ENCODE measurements at places on chromosomes 5 and 9. TPM values are rescaled to one million over a fixed set of nuclear protein-coding genes. Genes with fewer than 3 reads are reported as not detected.
A peak's percentile ranks its signal among the peaks of the same experiment; 100 is the strongest.

Gene LIFR
- 98.2 TPM for total RNA-seq

DNA sequence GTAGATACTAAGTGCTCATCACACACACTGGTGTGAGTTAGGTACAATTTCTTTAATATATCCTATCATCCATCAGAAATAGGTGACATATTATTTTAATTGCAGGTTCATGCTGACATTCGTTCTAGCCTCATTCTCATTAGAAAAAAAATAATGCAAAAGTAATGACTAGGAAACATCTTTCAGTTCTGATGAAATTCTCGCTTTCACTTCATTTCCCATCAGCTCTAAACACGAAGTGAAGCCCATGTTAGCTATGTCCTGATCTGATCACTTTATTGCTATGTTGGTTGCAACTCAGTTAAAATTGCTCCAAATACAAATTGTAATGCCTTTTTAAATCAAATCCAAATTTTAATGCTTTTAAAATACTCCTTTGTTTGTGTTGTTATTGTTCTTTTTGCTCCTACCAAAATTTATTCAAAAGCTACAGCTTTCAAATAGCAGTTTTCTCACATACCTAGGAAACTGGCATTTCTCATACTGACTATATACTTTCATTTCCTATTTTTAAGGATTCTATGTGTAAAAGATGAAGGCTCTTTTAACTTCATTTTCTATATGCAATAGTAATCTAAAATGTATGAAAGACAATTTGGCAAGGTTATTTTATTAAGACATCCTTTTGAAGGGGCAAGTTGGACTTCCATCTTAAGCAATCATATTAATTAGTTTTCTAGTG, 1237.8 kb upstream of the ACO1 start:
- DNase-seq, result no peak

Gene CDH12
- total RNA-seq, result not detected

- DNase-seq, result peak; percentile 92
Measured at GRCh38 chr9:134325813-134326723, at the start of gene RXRA. TSS of gene RXRA (plus strand) at chr9:134326455. CDS start at chr9:134326632, 177 bp downstream.

Gene PITX1
- 2.5 TPM for total RNA-seq

GRCh38 chr9:136854113-136854841, 2.1 kb downstream of the MAMDC4 start:
- no peak for DNase-seq

Gene ADGRD2
- total RNA-seq, result not detected

DNA sequence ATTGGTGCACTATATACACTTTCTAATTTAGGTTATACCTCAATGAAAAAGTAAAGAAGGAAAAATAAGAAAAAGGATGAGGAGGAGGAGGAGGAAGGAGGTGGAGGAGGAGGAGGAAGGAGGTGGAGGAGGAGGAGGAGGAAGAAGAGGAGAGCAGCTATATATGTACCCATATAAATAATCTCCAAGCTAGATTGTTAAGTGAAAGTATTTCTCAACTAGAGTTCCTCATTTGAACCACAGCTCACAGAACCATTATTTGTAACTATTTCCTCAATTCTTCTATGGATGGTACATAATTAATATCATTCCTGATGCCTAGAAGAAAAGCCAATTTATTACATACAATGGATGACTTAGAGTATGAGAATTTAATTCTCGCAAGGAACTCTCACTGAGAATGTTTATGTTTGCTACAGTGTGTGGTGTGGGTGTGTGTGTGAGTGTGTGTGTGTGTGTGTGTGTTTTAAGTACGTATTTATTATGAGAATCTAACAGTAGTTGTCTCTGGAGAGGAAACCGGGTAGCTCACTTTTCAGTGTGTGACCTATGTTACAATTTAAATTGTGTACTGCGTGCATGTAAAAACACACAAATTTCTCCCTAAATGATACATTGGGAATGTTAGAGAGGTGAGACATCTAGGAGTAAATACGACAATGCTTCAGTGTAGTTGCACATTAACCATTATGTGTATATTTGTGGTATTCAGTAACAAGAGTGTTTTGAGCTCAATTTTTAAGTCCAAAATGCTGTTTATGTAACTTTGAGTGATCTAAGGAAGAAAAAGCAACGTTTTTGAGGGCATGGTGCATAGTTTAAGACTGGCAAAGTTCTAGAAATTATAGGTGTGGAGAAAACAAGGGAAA, 20.2 kb upstream of the NREP start:
- DNase-seq, result no peak

Gene C9orf50
- total RNA-seq, result not detected

DNA sequence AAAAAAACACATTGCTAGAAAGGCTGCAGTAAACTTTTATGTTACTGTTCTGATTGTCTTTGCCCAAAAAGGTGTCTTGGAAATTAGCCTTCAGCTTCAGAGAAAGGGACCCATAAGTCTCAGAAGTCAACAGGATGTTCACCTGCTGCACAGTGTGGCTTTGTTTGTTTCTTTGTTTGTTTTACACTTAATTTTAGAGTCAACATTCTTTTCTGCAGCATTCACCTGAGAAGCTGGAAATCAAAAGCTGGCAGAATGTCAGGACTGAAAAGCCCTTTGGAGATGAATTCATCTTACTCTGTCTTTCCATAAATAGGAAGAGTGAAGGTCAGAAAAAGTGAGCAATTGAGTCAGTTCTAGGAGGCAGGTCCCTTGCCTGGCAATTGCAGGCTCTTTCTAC, 170.0 kb downstream of the PAPPA start:
- DNase-seq, result no peak

DNA sequence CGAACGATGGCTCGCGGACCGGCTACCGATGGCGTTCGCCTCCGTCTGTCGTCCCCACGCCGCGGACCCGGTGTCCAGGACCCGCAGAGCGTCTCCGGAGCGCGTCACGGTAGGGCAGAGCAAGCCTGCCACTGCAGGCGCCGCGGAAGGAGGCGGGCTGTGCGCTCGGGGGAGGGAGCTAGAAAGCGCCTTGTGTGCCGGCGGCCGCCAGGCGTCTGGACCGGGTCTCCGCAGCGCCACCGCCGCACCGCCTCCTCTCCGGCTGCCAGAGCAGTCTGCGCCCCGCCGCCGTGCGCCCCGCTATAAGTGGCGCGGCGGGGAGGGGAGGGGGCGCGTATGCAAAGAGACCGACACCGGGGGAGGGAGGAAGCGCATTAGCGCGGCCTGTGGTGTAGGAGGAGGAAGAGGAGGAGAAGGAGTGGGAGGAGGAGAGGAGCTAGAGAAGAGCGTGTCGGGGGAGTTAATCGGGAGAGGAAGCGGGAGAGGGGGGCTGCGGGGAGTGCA, at the start of gene ENC1:
Gene ENC1 (minus strand): TSS at position 279 of the 504 bp plus-strand sequence. CDS start 4,243 bp downstream, outside the sequence.
- peak; percentile 94 for DNase-seq

Gene ANKDD1B
- not detected for total RNA-seq

DNA sequence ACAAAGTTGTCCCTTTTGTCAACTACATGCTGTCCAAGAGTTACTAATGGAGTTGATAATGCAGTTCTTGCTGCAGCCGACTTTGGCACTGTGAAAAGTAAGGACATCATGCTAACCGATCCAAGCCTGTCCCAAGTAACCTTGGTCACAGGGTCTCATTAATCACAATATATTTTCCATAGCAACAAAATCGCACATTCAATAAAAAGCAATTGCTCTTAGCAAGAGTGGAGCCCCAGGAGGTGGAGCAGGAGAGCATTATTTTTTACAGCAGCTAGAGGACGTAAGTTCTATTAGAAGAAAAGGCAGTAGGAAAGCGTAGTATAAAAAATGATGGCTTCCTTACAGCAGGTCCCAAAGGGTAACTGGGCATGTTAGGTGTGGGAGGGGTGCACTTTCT, 570.3 kb downstream of the EBF1 start:
- no peak for DNase-seq

Gene SV2C
- not detected for total RNA-seq

GRCh38 chr5:140223567-140223966, 48.6 kb downstream of the CYSTM1 start:
- DNase-seq, result no peak

Gene ETF1
- total RNA-seq, result 40.5 TPM

- DNase-seq, result peak; percentile 99
Measured at GRCh38 chr9:136539427-136540421, 6.1 kb downstream of the NOTCH1 start.

All from Peyer's patch (tissue), 4 donors.